Esophagus squamous epithelium (tissue), 5 donors: ENCODE measurements at places on chromosomes 11 and 22. TPM values are rescaled to one million over a fixed set of nuclear protein-coding genes. Genes with fewer than 3 reads are reported as not detected.

MRGPRF gene
- total RNA-seq = 1.3 TPM

FAM118A gene
- 25.0 TPM for total RNA-seq

MRGPRG gene
- total RNA-seq = not detected

HTR3A gene
- not detected for total RNA-seq

SCARF2 gene
- 1.9 TPM for total RNA-seq

ADM2 gene
- 0.26 TPM for total RNA-seq

WT1 gene
- not detected for total RNA-seq

MB gene
- 5.4 TPM for total RNA-seq

SYT13 gene
- not detected for total RNA-seq

PATE4 gene
- total RNA-seq = not detected

OR10A2 gene
- not detected for total RNA-seq

CHADL gene
- 4.5 TPM for total RNA-seq

DNA sequence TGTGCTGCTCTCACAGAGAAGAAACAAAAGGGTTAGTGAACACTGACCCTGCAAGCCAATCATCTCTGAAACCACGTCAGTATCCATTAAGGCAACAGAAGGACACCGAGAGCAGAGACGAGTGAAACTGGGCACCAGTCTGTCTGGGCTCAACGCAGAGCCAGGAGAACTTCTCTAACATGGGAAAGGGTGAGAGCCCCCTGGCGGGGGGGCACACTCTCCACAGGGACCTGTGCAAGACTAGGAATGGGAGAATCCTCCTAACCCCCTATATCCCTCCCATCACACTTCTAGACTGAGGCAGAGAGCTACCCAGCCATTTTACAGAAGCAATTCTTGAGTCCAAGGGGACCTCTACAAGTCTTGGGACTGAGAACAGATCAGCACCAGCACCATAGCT lies 285.8 kb downstream of the SOX6 start:
- DNase-seq = no peak

DNA sequence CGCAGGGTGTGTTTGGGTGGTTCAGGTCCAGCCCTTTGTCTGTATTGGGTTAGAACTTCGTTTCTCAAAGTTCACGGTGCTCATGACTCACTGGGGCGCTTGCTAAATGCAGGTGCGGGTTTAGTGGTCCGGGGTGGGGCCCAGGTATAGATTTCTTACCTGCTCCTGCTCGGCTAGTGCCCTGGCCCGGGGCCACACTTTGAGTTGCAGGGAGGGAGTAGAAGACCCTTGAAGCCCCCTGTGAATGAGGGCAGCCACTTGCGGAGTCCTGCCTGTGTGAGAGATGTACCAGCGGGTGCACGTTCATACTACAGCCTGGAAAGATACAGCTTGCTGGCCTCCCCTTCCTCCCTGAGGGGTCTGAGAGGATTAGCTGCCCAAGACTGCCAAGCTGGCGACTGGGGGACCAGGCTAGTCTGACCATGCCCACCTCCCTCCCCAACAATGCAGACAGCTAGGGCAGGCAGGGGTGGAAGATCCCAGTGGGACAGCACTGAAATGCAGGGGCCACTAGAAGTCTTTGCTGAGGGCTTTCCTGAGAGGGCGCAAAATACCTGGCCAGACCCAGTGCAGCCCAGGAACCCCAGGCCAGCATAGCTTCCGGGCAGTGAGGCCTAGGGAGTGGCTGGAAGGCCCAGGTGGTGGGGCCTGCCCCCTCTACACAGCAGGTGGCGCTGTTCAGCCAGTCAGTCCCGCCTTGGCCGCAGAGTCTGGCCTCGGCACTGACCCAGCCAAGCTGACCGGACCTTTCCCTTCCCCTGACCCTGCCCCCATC lies 5.1 kb upstream of the MYRF start:
- DNase-seq = no peak

DNA sequence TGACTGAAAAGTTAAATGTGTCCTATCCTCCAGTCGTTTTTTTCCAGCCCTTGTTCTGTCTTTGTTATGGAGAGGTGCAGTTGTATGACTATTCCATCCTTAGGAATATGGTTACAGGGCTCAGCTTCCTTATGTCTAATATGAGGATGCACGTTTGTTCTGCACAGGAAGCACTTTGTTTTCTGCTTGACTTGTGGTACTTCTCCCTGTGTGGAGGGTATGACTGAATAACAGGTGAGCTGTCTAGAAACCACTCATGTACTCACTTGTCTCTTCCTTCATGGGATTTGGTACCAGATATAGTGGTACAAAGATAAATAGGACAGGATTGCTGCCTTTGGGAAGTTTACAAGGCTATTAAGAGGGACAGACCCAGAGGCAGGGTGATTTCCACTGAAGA lies 17.4 kb downstream of the CABIN1 start:
- no peak for DNase-seq

DNA sequence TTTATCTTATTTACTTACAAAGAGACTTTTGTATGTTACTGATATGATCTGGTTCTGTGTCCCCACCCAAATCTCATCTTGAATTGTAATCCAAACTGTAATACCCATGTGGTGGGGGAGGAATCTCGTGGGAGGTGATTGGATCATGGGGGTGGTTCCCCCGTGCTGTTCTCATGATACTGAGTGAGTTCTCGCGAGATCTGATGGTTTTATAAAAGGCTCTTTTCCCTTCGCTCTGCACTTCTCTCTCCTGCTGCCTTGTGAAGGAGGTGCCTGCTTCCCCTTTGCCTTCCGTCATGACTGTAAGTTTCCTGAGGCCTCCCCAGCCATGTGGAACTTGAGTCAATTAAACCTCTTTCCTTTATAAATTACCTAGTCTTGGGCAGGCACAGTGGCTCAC lies 42.4 kb upstream of the WNT7B start:
- no peak for DNase-seq

DNA sequence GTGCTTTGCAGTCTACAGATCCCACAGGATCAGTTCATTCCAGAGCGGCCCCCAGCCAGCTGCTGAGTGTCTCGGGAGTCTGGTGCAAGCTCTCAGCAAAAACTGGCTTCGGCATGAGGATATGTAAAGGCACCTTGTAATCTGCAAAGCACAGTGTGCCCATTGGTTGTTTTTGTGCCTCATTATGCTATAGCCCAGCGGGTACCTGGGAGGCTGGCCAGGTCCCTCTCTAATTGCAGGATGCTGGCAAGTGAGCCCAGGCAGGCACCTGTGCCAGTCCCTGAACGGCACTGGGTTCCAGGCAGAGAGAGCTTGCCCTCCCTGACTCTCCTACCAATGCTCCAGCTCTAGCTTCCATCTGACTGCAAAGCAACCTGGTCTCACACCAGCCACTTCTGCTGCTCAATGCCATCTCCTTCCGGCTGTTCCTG lies 128.7 kb downstream of the DSCAML1 start:
- no peak for DNase-seq

DNA sequence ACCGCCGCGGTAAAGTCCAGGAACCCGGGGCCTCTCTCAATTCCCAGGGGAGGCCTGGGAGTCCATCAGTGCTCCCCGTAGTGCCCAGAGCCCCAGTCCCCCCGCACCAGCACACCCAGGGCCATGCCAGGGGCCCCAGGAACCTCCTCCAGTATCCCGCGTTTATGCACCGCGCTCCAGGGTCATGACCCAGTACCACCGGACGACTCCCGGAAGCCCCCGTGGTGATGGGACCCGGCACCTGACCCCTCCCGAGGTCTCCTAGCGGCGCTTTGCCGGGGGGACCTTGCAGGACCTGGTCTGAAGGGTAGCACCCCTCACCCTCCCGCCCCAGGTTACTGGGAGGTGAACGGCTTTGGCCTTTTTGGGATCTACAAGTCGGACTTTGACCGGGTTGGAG lies 11.2 kb downstream of the B4GALNT4 start:
- DNase-seq = no peak

GRCh38 chr11:109730669-109731068 lies 308.7 kb downstream of the C11orf87 start:
- no peak for DNase-seq

DNA sequence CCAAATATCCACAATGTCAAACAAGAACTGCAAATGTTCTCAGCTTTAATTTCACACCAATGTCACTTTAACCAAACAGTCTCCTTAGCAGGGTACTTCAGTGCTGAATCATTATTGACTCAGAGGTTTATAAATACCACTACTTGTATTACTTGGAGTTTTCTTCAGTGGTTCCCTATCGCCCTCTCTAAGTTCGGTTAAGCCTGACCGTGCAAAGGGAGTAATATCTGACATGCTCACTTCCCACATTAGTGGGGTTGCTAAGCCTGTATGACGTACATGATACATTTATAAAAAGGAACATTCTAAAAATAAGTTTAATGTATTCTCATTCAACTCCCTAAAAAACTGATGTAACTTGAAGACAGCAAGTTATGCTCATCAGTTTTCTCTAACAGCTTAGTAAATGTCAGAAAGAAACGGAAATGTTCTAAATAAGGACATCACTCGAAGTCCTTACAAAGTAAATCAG lies 93.1 kb upstream of the ZC3H12C start:
- no peak for DNase-seq

GRCh38 chr11:72179804-72180396 lies 12.0 kb upstream of the FOLR1 start:
- DNase-seq = no peak

- DNase-seq = no peak
These were observed 5.1 kb downstream of the TCF20 start for GRCh38 chr22:42265321-42265720.

DNA sequence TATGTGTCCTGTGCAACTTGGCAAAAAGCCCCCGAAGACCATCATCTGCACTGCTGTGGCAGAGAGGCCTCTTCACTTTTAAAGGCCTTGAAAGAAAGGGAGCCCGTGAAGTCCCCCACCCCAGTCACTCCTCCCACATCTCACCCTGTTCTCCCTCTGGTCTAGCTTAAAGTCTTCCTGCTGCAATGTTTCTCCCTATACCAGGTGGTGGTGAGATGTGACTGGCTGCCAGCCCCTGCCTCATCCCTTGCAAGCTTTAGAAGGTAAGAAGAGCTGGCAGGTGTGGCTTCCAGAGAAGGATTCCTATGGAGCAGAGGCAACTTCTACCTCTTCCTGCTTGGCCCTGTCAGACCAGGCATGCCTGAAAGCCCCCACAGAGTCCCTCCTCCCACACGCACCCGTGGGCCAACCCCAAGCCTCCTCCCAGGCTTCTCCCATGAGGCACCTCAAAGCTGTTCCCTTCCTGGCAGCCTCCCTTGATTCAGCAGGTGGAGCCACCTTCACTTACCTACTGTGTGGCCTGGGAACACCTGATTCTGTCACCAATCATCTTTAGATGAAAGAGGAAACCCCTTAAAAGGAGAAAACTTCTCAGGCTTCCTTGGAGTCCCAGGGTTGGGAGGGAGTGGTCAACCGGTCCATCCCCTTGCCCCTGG lies 4.0 kb upstream of the TRIM29 start:
- no peak for DNase-seq

DNA sequence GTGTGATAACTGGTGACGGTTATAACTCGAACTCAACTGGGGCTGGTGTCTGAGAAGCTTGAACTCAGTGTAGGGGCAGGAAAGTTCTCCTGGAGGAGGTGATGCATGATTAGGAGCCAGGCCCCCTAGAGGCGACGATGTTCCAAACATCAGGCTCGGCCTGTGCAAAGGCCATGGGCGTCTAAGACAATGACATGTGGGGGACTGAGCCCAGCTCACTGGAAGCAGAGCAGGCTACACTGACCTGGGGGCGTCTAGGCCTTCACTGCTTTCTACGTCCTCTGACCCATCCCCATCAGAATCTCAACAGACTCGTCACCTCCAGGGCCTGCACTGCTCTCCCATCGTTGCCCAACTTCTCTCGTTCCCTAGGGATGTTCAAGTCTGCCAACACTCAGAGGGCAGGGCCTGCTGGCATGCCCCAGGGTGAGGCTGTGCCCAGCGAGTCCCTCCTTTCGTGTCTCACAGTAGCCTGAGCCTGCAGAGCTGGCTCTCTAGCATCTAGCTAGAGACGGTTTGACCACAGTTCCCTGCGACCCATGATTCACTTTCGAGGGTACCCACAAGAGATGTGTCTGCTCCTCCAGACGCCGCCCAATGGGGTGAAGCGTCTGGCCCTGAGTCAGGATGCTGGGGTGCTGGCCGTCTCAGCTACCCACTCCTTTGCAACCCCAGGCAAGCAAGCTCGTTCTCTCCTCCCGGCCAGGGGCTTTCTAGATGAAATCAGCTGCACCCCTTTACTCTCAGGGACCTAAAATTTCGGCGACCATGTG lies 1.1 kb upstream of the ATG16L2 start:
- DNase-seq = no peak

- DNase-seq = no peak
These were observed 205.1 kb downstream of the NXPE2 start for GRCh38 chr11:114883472-114883871.
